Ammon's horn (tissue), 1 donor: ENCODE measurements at places on chromosomes 3 and 15.
A peak's percentile ranks its signal among the peaks of the same experiment; 100 is the strongest.

DNA sequence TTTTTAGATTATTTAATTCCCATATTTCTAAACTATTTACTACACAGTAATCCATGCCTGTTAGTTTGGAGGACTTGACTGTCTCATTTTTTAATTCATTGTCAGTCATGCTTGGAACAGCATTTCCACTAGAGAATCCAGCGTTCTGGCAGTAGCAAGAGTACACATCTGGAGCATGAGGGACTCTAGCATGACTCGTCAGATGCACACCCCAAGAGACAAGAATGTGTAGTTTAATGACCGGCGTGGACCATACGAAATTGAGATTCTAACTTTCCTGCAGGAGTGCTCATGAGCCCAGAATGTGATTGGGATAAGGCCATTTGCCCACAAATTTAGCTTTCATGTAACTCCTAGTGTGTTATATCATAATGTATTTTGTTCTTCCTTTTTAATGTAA lies 48.9 kb downstream of the ASB7 start:
- DNase-seq, result no peak

- DNase-seq, result no peak
Observed at GRCh38 chr3:129382366-129382765, 46.1 kb downstream of the EFCAB12 start.

- DNase-seq, result no peak
Observed at GRCh38 chr15:47685141-47685870, 32.0 kb upstream of the SEMA6D start.

GRCh38 chr3:183491923-183492848 lies 63.3 kb downstream of the KLHL6 start:
- no peak for DNase-seq

DNA sequence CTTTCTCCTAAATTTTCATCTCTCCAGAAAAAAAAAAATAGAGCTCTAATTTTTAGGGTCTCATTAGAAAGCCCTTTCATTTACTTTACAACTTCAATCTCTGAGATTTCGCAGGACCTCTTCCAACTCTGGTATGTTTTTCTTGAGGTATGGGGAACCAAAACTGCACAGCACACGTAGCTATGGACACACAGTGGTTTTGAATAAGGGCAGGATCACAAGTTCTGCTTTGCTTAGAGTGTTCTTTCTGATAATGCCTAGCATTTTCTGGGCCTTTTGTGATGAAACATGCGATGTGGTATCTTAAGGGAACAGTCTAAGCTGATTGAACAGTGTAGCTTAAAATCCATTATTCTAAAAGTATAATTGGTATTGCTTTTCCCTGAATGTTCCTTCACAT lies 25.3 kb downstream of the ZNF592 start:
- DNase-seq, result no peak

GRCh38 chr3:156761007-156761406 lies 65.1 kb upstream of the LEKR1 start:
- DNase-seq, result peak; percentile 36

DNA sequence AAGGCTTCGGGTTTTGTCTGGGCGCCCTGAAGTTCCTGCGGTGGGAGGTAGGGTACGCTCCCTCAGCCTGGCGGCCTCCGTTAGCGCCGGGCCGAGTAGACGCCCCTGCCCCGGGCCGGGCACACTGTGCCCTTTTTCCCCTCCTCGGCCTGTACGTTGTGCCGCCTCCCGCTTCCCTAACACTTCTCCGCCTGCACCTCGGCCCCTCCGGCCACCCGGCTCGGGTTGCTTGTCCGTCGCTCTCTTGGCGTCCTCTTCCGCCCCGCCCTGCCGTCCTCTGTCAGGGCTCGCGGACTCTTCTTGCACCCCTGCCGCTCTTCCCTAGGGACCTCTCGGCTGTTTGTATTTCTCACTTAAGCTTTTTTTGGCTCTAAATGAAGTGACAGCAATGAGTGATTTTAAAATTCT lies 384 bp downstream of the KNL1 start:
- no peak for DNase-seq

DNA sequence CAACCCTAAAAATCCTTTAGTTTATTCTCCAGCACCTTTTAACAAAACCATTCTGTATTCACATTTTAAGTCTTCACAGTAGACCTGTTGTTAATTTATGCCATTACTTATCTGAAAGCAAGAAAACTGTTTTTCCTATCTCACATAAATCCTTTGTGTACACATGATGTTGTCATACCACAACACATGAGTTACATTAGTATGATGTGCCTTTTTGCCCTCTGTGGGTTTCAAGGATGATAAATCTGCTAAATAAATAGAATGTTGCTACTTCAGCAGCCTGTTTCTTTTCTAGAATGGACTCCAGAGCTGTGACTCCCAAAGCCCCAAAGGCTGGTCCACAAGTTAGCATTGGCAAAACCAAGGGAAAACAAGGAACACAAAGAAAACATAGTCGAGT lies 151.6 kb downstream of the SERPINI1 start:
- DNase-seq, result no peak

- DNase-seq, result peak; percentile 23
Observed at GRCh38 chr3:16849795-16850194, 35.0 kb upstream of the PLCL2 start.

DNA sequence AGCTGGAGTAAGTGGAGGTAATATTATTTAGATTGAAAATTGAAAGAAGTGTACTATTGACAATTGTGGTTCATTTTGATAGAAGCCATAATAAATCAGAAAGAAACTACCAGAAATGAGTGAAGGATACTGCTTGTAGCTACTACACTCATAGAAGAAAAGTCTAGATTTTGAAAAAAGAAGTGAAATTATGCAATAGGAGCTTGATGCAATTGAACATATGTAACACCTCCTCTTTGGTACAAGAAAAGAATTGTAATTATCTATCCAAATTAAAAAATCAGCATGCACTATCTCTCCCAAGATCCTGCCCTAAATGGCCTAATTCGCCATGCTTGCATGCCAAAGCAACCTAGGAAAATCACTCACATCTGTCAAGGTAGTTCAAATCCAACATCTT lies 51.1 kb upstream of the CD200R1L start:
- DNase-seq, result no peak

DNA sequence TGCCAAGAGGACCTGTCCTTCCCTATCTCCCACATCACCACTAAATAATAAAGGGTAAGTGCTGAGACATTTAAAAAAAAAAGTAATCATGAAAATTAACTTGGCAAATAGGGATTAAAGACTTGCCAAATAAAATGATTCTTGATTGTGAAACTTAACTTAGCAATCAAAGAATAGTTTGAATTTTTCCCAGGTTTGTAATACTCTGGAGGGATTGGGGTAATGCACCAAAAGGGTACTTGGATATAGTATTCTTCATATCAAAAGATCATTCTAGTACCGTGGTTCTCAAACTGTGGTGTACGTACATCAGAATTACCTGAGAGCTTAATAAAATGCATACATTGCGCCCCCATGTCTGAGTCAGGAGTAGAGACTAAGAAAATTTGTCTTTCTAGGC lies 28.5 kb downstream of the CALML4 start:
- no peak for DNase-seq

GRCh38 chr3:58013973-58014649 lies 5.9 kb downstream of the FLNB start:
- peak; percentile 41 for DNase-seq

- DNase-seq, result no peak
Observed at GRCh38 chr15:33852570-33852969, 115.7 kb upstream of the CHRM5 start.

DNA sequence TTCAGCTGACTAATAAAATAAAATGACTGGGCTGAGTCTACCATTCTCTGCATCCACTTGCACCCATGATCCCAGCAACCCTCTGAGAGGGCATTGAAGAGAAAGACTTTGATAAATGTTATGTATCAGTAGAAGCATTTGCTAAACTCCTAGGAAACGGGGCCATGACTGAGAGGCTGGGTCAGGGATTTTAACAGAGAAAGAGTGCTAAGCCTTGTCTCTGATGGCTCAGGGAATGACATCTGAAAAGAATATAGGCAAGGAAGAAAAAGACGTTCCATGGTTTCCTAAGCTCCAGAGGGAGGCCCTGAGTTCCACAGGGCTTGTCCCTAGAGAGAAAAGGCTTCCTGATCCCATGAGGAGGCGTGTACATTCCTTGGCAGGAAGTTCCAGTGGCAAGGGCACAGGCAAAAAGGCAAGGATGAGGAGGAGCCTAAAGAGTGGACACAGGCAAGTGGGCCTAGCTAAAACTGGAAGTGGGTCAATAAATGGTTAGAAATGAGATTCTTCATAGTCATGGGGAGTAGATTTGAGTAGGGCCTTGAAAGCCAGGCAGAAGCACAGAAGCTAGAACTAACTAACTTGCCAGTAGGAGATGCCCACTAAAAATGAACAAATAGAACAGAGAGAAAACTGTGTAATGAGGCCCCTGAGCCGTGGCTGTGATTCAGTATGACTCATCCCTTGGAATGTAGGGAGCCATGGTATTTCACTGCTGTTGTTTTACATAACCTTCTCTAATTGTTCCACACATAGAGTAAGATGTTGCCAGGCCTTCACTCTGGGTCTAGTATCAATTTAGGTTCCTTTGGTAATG lies 44.9 kb upstream of the MANF start:
- peak; percentile 60 for DNase-seq

DNA sequence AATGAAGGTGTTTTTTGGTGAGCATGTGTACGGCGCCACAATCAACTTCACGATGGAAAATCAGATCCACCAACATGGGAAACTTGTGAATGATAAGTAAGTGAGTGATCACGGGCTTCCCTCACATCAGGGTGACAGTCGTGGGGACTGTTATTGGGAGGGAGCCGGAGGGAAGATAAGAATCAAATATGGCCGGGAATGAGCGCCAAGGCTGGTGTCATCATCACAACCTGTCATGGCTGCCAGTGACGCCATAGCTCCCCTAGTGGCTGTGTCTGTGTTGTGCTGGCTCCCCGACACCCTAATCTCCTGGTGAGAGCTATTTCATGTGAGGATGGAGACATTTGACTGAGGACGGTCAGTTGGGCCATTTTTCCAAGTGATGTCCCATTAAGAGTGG lies 168.5 kb downstream of the SV2B start:
- no peak for DNase-seq

- DNase-seq, result no peak
Observed at GRCh38 chr15:50840520-50840919, 68.0 kb upstream of the AP4E1 start.

DNA sequence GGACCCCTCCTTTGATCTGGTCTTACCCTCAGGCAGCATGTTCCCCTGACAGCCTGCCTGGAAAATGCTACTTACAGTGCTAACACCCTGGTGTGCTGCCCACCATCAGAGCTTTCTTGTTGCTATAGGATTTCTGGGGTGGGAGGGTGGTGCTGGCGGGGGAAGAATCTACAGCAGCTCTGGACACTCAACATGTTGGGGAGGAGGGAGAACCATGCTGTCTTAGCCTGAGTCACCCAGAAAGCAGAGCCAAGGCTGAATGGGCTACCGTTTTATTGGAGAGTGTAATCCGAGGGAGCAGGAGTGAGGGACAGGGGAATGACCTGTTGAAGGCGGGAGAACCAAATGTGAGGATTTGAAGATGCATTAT lies 45.6 kb downstream of the MFSD1 start:
- DNase-seq, result no peak

DNA sequence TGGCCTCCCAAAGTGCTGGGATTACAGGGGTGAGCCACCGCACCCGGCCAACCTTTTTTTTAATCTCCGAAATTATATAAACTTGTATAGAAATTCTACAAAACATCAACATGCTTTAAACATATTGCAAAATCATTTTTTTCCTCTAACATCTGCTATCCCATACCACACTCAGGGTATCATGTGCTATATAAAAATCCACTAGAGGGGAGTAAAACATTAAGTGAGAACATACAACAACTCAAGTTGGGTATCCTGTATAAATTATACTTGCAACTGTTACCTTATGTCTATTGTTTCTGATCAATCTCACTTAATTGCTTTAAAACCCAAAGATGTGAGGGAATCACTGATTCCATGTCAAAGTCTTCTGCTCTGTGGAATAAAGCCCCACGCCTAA lies 71.9 kb upstream of the FBN1 start:
- no peak for DNase-seq

DNA sequence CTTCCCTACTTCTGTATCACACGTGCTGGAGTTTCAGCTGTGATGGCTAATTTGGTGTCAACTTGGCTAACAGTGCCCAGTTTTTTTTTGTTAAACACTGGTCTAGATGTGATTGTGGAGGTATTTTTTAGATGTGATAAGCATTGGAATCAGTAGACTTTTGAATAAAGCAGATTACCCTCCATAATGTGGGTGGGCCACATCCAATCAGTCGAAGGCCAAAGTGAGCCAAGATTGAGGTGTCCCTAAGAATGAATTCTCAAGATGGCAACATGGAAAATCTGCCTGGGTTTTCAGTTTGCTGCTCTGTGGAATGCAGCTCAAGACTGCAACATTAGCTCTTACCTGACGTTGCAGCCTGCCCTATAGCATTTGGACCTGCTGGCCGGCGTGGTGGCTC lies 68.8 kb upstream of the AGBL1 start:
- no peak for DNase-seq

GRCh38 chr15:100727291-100727851 lies 125.0 kb downstream of the ASB7 start:
- DNase-seq, result no peak

GRCh38 chr3:111595232-111595631 lies at the start of gene ZBED2:
ZBED2 (minus strand) TSS chr3:111595346; CDS start chr3:111594201, 1,145 bp downstream.
- DNase-seq, result no peak

GRCh38 chr3:15345066-15345607 lies 12.8 kb upstream of the SH3BP5 start:
- no peak for DNase-seq

- DNase-seq, result peak; percentile 32
Observed at GRCh38 chr3:71006810-71007785, 576.4 kb downstream of the FOXP1 start.

GRCh38 chr15:68553314-68553993 lies 25.3 kb upstream of the CORO2B start:
- DNase-seq, result no peak

DNA sequence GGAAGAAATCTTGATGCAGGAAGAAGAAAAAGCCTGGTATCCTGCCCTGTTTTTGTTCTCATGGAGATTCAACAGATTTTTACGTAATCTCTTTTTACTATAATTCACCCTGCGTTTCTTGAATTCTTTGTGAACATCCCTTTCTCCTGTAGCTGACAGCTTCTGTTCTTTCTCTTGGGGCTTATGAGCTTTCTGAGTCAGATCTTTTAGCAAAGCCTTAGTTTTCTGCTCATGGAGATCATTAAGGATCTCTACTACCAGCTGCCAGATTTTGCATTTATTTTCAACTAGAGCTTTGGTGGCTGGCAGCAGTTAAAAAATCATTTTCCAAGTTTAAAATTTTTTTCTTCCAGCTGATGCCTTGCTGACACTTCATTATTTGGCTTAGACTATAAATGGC lies 51.6 kb downstream of the MOBP start:
- no peak for DNase-seq
